Testis (tissue), 5 donors: ENCODE measurements at places on chromosomes 7 and 10.

DNA sequence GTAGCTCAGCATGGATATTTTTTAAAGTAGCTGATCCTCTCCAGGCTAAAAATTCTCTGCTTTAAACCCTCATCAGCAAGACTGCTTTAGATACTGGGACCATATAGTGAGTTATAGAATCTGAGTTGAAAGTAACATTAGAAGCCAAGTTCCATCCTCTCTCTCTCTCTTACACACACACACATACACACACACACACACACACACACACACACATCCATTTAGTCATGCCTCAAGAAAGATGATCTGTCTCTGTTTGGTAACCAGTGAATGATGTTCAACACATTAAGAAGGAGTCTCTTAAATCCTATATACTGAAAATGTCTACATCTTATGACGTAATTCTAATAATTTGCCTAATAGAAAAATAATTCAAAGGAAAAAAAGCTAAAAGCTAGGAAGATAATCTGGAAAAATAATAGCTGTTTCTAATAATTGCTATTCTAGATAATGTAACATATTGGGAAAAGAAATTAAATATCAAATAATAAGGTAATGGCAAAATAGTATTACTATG lies 16.9 kb upstream of the ATP6V0A4 start:
- no peak for DNase-seq

GRCh38 chr7:151690606-151691005 lies 170.9 kb upstream of the RHEB start:
- no peak for DNase-seq

GRCh38 chr7:6128205-6128604 lies 97.0 kb downstream of the ANKRD61 start:
- no peak for DNase-seq

GRCh38 chr10:61097026-61097425 lies 153.0 kb upstream of the RHOBTB1 start:
- DNase-seq = no peak

DNA sequence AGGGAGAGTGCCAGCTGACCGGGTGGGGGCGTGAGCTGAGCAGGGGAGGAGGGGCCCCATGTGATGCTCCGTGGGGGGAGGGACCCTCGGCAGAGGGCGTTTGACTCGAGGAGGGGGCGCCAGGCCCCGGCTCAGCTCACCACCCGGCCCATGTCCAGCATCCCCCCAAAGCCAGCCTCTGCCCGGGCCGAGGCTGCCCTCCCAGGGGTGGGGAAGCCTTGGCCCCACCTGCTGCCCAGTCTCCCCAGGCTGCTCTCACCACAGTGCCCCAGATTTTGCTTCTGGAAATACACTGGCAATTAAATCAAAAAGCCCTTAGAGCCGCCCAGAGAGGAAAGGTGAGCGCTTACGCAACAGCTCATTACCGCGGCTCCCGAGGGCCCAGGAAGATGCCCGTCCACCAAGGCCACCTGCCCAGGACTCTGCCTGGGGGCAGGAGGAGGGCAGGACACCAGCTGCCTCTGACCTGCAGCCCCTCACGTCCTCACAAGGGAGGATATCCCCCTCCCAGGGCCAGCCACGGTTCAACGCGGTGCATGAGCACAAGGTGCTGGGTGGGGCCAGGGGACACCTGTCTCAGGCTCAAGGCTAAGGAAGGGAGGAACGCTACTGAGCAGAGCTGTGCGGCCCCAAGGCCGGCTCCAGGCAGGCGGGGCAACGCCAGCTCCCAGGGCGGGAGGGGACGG lies 70.0 kb upstream of the INPP5A start:
- peak; percentile 73 for DNase-seq

- no peak for DNase-seq
Measured at GRCh38 chr10:74738052-74738451, 88.3 kb upstream of the KAT6B start.

- no peak for DNase-seq
Measured at GRCh38 chr7:72309476-72309875, 102.7 kb downstream of the CALN1 start.

DNA sequence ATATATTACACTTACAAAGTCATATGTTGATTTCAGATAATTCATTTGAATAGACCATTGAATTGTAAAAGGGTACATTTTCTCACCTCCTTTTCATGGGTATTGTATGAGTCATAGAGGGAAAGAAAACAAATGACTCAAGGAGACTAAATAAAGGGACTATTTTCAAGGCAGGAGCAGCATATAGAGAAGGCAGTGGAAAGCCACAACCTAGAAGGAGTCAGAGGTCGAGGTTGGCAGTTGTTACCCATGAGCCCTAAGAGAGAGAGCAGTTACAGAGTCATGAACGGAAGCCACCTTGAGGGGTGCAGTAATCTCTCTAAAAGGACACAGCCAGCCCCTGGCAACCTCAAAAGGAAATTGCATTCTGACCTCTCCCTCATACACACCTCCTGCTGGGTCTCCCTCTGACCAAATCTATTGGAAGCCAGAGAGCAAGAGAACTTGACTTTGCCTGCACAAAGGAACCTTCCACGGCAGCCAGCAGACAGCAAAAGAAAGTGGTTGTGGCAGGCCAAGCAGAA lies 137.9 kb downstream of the GRM8 start:
- no peak for DNase-seq

GRCh38 chr10:49010865-49011264 lies 71.2 kb upstream of the LRRC18 start:
- DNase-seq = no peak

- no peak for DNase-seq
Measured at GRCh38 chr10:3420527-3421469, 248.2 kb upstream of the PITRM1 start.

- DNase-seq = no peak
Measured at GRCh38 chr10:110505130-110505770, 7.5 kb downstream of the DUSP5 start.

- no peak for DNase-seq
Measured at GRCh38 chr10:100349672-100350071, 2.6 kb downstream of the SCD start.

DNA sequence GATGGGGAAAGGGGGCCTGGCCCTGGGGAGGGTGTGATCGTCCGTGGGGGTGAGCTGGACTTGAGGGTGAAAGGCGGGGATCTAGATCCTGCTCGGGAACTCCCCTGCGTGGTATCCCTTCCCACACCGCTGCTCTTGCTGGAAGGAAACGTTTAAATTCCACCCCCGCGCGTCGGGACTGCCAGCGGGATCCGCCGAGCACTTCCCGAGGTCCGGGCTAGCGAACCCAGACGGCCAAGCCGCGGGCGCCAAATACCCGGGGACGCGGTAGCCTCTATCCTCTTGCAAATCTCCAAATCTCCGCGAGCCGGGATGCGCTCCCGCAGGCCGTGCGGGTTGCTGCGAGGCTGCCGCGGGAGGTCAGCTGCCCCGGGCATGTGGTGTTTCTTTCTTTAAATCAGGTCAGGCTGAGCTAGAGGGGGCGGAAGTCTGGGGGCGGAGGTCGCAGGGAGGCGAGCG lies 904 bp downstream of the NPTX2 start:
- no peak for DNase-seq

DNA sequence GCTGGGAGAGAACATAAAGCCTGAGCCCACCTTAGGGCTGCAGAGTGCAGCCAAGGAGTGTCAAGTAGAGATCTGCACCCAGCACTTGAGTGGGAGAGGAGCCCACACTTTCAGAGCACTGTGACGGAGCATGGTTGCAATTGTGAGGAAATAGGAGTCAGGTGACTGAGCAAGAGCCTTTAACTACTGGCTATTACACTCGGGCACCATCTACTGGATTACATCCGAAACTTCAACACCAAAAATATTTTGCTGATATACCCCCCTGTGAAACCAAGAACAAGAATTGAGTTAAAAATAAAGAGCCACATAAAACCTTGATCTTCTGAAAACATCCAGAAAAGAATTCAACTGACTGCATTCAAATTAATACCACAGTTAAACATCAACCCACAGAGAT lies 657.9 kb downstream of the NXPH1 start:
- DNase-seq = no peak

DNA sequence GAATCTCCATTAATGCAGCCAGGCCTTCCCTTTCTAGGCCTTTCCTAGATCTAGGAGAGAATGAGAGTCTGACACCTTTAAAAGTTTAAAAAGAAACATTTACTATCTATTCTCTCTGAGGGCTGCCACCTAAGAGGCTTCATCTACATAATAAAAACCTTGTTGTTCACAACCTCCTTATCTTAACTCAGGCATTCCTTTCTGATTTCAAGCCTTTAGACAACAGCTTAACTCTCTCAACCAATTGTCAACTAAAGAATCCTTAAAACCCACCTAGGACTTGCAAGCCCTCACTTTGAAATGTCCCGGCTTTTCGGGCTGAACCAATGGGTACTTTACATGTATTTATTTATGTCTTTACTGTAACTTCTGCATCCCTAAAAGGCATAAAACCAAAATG lies 64.3 kb upstream of the RET start:
- DNase-seq = no peak

DNA sequence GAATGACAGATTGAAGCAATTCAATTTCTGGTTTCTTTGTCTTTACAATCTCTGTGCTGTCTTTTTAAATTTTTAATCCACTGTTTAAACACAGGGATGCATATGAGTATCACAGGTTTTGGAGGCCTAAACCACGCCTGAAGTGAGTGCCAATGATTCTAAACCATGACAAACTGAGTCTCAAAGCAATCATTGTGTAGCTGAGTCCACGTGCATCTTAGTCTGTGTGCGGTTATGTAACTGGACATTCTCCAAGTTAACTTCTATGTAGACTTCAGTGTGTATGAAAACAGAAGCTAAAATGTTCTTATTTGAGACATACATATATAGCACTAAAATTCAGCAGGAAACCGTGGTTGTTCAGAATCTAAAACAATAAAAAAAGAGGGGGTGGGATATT lies 79.3 kb upstream of the ST8SIA6 start:
- DNase-seq = no peak

- DNase-seq = no peak
Measured at GRCh38 chr10:27792216-27792615, 46.6 kb upstream of the MKX start.

DNA sequence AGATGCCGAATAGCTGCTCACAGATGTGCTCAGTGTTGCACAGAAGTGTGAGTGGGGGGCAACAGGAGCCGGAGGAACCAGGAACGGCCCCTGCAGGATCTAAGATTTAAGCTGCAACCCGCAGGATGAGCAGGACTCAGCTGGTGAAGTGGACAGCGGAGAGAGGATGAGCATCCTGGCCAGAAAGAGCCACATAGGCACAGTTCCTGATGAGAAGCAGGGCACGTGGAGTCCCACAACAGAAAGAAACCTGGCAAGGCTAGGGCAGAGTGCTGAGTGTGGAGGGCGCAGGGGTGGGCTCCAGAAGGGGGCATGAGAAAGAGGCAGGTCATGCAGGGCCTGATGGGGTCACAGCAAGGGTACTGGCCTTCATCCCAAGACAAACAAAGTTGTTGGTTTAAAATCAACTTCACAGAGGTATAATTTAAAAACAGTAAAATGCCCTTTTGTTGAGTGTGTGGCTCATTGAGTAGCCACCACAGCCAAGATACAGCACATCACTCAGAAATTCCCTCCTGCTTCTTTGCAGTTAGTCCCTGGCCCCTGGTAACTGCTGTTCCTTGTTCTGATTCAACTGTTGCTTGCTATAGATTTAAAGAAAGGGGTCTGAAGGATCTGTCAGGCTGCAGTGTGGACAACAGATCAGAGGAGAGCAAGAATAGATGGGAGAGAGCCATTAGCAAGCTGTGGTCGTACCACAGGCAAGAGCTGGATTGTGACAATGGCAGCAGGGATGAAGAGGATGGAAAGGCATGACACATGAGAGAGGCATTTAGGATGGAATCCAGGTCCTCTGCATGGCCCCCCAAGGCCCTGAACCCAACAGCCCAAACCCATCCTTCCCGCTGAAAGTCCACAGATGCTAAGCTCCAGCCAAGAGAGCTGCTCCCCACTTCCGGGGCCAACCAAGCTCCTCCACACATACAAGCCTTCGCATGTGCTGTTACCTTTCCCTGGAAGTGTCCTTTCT lies 53.1 kb upstream of the OSBPL3 start:
- DNase-seq = no peak

GRCh38 chr7:24939416-24939815 lies 40.6 kb downstream of the OSBPL3 start:
- no peak for DNase-seq

DNA sequence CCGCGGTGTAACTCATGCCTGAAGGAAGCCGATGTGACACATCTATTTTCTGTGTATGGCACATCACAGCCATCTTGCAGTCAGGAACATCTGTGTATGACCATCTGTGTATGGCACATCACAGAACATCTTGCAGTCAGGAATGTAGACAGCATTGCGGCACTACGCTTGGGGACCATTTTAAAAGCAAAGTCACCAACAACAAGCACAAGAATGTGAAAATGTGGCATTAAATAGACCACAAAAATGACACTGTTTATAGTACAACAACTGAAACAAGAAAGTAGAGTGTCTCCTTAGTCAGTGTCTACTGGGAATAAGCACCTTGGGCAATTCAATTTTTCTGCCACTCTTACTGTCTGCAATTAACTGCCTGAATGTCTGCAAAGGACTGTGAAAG lies 124.4 kb downstream of the HGF start:
- DNase-seq = no peak

DNA sequence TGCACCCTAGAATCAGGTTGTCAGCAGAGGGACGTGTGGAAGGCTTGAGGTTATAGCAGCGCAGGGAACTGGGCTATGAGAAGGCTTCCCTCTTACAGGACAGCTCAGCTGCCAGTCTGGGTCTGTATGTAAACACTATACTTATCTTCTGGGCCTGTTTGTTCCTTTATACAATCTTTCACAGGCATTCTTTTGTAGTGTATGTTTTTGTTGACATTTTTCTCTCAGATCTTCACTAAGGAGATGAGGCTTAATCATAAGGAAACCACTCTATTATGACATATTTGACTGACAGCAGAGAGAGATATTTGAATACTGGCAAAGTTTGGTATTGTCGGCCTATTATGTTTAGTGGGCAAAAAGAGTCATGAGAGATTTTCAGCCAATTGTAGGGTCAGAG lies 929 bp downstream of the GBF1 start:
- no peak for DNase-seq

DNA sequence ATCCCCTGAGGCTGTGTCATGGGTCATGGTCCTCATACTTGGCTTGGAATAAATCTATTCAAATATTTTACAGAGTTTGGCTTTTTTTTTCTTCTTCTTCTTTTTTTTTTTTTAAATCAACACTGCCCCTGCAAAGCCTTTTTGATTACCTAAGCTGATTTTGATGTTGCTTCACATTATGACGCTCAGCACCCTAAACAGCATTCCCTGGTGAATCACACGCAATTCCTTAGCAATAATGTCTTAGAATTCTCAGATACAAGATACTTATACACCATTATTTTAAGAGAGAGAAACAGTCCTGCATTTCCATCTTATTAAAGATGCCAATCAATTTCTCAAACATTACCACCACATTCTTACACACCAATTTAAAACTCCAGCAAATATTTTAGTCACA lies 323.7 kb upstream of the IGFBP3 start:
- no peak for DNase-seq

DNA sequence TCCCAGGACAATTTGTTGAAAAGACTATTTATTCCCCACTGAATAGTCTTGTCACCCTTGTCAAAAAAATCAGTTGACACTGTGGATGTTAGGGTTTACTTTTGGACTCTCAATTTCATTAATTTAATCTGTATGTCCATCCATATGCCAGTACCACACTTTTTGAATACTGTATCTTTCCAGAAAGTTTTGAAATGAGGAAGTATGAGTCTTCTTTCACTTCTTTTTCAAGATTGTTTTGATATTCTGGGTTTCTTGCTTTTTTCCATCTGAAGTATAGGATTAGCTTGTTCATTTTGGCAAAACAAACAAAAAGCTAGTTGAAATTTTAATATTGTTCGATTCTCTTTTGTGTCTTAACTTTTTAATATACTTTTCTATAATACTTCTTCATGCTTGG lies 21.7 kb downstream of the KLHDC10 start:
- no peak for DNase-seq
